ENCODE measurements at places on chromosomes 6 and 20.

- DNase-seq = no peak
These were observed 69.9 kb upstream of the POU3F2 start for GRCh38 chr6:98764373-98764911.

DNA sequence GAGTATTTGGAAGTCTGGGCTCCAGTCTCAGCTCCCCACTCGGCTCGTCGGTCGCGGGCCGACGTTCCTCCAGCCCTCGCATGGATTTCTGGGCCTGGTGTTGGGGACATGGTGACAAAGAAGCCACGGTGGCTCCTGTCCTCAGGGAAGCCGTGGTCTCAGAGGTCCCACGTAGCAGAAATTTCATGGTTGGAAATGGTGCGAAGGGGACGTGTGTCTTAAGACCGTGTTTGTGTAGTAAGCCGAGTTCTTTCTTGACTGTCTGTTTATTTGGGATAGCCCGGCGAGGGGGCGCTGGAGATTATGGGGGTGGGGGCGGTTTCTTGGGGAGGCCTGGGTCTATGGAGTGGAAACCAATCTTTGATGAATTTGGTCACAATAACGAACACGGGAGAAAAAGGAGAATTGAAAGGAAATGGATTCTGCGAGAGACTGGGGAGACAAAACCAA, 23.5 kb upstream of the MAP3K7 start:
- DNase-seq = no peak

- DNase-seq = no peak
These were observed 57.1 kb downstream of the YTHDF1 start for GRCh38 chr20:63158845-63159244.

DNA sequence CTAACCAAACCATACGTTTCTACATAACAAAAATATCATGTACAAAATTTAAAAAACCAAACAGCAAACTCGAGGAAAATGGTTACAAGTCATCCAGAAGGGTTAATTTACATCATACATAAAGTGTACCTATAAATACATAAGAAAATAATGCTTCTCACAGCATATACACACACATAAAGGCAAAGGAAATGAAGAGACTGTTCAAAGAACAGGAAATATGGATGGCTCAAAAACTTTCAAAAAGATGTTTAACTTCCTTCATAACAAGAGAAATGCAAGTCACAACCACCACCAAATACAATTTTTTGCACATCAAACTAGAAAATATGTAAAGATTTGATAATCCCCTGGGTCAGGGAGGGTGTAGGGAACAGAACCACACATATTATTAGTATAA, 7.5 kb downstream of the SLC22A23 start:
- no peak for DNase-seq

DNA sequence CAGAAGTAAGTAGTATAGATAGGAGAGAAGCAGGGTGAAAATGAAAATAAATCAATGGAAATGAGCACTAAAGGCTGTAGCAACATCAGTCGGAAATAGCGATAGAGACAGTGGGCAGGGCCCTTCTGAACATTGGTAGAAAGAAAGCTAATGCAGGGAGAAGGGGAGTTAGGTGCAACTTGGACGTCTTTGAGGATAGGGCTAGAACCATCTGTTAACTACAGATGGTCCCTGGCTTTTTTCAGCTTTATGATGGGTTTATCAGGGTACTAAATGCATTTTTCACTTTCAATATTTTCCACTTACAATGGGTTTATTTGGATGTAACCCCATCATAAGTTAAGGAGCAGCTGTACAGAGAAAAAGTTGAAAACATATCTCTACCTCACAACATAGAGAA, 72.8 kb upstream of the CNR1 start:
- DNase-seq = no peak

- DNase-seq = no peak
These were observed 101.0 kb upstream of the DTNBP1 start for GRCh38 chr6:15763837-15764236.

DNA sequence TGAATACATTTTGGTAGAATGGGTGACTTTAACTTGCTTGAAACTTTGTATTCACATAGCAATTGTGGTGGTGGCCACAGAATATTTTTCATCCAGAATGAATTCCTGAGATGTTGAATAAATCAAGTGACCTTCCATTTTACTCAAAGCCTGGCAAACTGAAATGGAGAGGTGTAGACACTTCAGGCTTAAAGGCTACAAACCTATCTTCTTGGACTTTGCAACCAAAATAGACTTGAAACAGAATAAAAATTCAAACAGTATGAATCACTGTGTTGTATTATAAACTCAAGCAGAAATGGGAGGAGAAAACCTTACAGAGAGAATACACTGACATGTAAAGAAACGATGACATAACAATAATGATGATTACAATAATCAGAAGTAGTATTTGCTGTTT, 371.6 kb downstream of the BCKDHB start:
- no peak for DNase-seq

- no peak for DNase-seq
These were observed 29.7 kb downstream of the RPP40 start for GRCh38 chr6:4973982-4974745.

- no peak for DNase-seq
These were observed 84.5 kb upstream of the SNAP25 start for GRCh38 chr20:10134176-10134575.

- DNase-seq = no peak
These were observed 32.2 kb downstream of the TSHZ2 start for GRCh38 chr20:53004267-53004813.

DNA sequence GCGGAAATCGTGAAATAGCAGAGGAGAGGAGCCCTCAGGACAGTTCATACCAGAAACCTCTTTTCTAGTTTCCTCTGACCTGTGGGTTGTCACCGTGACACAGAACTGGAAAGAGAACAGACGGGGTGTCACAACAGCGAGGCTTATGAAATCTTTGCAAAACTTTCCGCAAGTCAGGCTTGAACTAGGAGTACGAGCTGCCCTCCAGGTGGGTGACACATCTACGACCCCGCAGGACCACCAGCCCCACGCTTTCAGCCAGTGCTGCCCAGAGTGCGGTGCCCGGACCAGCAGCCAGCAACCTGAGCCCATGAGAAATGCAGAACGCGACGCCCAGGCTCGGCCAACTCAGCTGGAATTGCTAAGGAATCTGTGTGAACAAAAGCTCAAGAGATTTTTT, 30.8 kb downstream of the WRNIP1 start:
- DNase-seq = no peak

DNA sequence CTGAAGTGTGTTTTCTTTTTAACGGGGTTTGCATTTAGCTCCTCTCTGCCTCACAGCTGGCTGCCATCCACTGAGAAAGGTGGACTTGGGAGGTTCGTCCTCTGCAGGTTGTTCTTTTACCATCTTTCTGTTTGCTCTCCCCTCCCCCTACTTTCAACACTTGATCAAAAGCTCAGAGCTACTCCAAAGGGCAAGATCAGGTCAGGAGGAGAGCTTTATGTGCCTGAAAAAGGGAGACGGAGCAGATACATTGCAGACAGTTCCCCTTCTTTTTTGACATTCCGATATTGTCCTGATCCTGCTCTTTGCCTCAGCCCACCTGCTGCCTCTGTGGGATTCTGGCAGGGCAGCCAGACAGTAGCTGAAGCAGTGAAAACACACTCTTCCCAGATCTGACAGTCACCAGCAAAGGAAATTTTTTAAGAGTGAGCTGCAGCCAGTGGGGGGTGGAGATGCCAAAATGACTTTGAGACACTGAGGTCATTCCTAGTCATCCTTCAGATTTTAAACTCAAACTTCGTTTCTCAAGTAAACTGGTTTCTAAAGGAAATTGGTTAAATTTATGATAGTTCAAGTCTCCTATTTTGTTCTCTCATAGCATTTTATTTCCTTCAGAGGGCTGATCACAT, 26.5 kb downstream of the SMLR1 start:
- DNase-seq = no peak

DNA sequence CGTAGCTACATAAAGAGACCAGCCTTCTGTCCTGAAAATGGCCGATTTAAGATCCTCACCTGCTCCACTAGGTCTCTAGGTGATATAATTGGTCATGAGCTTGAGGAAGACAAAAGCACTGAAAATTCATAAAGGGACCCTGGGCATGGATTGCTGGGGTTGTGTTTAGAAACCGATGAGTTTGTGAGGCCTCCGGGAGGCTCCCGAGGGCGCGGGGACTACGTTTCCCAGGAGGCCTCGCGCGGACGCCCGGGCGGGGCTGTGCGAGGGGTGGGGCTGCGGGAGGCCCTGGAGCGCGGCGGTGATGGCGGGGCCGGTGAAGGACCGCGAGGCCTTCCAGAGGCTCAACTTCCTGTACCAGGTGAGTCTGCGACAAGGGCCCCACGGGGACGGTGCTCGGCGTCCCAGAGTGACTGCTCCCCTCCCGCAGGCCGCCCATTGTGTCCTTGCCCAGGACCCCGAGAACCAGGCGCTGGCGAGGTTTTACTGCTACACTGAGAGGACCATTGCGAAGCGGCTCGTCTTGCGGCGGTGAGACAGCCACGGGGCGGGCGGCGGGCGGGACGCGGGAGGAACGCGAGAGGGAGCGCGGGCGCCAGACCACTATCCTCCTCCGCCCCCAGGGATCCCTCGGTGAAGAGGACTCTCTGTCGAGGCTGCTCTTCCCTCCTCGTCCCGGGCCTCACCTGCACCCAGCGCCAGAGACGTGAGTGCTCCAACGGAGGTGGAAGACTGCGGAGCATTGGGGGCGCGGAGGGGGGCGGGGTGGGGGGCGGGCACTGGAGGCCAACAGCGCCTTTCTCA, at the start of gene RPP21:
TSS of gene RPP21 (plus strand) at position 289 of the 804 bp plus-strand sequence. CDS start at position 305, 16 bp downstream.
- DNase-seq = peak; percentile 85

DNA sequence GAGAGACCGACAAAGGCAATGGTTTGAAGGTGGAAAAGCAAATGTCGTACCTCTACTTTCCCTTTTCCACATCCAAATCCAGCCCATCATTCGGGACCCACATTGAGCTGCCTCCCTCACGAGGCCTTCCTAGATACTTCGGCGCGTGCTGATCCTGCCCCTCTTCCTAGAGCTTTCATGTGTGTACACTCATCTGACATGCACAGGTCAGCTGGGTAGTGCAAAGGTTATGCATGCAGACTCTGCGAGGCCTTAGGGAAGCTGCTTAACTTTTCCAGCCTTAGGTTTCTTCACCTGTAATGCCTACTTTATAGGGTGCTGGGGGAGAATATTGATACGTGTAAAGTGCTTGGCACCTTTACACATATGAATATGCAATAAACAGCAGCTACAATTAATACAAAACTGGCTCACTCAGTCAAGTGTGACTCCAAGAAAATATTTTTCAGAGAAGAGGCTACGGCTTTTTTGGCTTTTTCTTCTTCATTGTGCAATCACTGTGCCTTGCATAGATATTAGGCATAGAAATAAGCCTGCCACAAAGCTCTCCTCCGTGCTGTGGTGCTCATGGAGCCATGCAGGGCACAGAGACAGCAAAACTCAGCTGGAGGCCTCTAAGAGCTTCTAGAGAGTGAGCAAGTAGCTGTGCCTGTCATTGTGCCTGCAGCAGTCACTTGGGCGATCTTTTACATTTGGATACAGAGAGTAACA, 3.6 kb upstream of the MANBAL start:
- DNase-seq = no peak

- no peak for DNase-seq
These were observed 97.1 kb upstream of the CEP85L start for GRCh38 chr6:118748311-118749062.

DNA sequence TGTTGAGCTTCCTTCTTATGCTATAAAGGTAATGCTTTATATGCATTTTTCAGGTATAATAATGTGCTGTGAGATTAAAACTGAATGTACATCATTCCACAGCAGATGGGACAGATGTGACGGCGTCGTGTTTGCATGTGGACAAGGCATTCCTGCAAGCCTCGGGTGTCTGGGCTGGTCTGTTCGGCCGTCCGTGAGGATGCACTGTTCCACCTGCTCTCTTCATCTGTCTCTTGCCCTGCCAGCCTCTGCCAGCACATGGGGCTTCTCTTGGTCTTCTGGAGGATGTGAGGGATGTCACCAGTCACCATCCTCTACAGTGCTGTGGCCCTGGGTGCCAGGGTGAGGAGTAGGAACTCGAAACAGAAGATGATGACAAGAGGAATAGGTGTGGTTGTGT, 223.2 kb downstream of the ERMARD start:
- DNase-seq = no peak

- DNase-seq = no peak
These were observed 188.1 kb upstream of the BMP2 start for GRCh38 chr20:6579417-6579816.

- peak; percentile 82 for DNase-seq
These were observed 93.8 kb upstream of the MAP7 start for GRCh38 chr6:136643850-136644596.

GRCh38 chr20:14634665-14635064, 297.3 kb upstream of the FLRT3 start:
- no peak for DNase-seq

DNA sequence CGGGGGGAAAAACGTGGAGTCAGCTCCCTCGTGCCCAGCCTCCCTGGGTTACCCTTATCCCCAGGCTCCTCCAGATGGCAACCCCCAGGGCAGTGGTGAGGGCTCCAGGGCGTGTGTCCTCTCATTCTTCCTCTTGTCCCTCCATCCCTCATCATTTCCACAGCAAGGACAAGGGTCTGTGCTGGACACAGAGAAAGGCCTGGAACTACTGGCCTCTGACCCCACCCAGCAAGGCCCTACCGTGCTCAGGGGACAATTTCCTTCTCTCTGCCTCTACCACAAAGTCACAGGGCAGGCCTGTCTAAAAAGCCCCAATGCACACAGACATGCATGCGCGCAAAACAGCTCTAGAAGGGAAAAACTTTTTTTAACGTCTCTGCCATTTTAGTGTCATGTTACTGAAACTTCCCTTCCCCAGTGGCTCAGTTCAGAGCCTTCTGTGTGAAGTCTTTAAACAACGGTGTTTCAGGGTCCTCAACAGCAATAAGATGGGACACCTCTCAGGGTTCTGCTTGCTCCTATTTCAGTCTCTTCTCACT, 1.1 kb upstream of the SLC35B2 start:
- no peak for DNase-seq

DNA sequence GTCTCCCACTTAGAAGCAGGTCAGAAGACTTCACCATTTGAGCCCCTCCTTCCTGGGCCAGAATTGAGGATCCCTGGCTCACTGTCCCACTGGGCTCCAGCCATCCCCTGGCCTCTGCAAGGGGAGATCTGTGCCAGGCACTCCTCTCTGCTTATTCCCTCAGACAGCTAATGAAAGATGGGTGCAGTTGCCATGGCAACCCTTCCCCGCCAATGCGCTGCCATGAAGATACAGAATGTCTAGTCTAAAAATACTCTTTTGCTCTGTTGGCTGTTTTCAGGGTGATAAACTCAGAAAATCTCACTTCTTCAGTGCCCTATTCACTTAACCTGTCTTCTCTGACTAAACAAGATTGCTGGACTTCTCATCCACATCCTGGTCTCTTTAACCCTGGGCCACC, 13.6 kb upstream of the TTLL2 start:
- DNase-seq = no peak

DNA sequence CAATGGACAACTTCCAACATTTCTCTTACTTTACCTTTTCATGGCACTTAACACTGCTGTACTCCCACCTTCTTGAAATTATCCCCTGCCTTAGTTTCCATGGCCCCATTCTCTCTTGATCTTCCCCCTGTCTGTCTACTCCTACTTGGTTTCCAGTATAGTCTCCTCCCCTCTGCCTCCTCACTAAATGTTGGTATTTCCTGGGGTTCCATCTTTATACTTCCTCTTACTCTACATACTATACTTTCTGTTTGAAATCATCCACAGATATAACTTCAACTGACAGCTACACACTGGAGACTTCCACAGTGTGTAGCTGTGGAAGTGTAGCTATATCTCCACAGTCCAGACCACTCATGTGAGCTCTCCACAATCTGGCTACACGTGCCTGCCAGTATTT, 13.5 kb downstream of the ZHX3 start:
- DNase-seq = no peak
